T-helper 17 cell (primary cell): ENCODE measurements at places on chromosomes 11 and 22. TPM values are rescaled to one million over a fixed set of nuclear protein-coding genes. Genes with fewer than 3 reads are reported as not detected.
A peak's percentile ranks its signal among the peaks of the same experiment; 100 is the strongest.

DNA sequence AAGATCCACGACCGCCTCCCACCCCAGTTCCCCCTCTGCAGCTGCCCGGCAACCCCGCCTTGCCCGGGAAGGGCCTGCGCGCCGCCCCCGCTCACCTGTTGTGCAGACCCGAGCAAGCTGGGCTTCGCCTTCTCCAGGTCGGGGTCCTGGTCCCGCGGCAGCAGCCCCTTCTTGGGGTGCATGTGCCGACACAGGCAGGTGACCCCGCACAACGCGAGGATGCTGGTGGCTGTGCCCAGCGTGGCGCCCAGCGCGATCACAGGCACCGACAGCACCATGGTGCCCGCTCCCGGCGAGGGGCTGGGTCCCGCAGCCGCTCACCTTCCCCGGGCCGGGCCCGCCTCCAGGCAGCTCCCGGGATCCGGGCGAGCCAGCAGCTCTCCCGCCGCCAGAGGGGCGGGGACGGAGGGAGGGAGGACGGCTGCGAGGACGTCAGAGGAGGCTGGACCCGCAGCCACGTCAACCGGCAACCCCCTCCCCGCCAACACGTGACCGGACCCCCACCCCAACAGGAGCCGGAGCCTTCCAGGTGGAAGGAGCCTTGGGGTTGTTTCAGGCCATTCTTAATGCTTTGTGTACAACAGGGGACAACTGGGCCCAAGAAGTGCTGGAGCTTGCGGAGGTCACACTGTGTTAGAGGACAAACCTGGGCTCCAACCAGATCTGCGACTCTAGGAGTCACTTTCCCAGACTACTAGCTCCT lies at the start of gene SYT13:
Gene SYT13 (minus strand): TSS at position 412 of the 703 bp plus-strand sequence. CDS start 134 bp downstream, at position 278.
- no peak for DNase-seq
- H3K27me3 ChIP-seq, result peaks cover 83% of the 10 kb centered on the region
- H3K4me3 ChIP-seq, result peak within 1 kb of the TSS; percentile 19
- H3K4me1 ChIP-seq, result peaks cover 7% of the 10 kb centered on the region
- H3K27ac ChIP-seq, result no peak within 1 kb of the TSS

GRCh38 chr11:59271811-59272327 lies 59.1 kb upstream of the MPEG1 start:
- H3K36me3 ChIP-seq, result no peaks in the 10 kb centered on the region
- H3K4me1 ChIP-seq, result peaks cover 26% of the 10 kb centered on the region
- no peak for DNase-seq
- no peak overlapping the region for H3K4me3 ChIP-seq
- no peaks in the 10 kb centered on the region for H3K27me3 ChIP-seq

GRCh38 chr11:61425367-61426131 lies 4.2 kb downstream of the CPSF7 start:
- peak overlapping the region; percentile 57 for H3K27ac ChIP-seq
- H3K36me3 ChIP-seq, result peaks cover 3% of the 10 kb centered on the region
- DNase-seq, result no peak
- H3K27me3 ChIP-seq, result no peaks in the 10 kb centered on the region
- H3K4me1 ChIP-seq, result peaks cover 27% of the 10 kb centered on the region

- DNase-seq, result no peak
- no peak overlapping the region for H3K4me3 ChIP-seq
- H3K27ac ChIP-seq, result no peak overlapping the region
- peaks cover 11% of the 10 kb centered on the region for H3K36me3 ChIP-seq
Observed at GRCh38 chr11:43399983-43400630, 41.4 kb downstream of the TTC17 start.

DNA sequence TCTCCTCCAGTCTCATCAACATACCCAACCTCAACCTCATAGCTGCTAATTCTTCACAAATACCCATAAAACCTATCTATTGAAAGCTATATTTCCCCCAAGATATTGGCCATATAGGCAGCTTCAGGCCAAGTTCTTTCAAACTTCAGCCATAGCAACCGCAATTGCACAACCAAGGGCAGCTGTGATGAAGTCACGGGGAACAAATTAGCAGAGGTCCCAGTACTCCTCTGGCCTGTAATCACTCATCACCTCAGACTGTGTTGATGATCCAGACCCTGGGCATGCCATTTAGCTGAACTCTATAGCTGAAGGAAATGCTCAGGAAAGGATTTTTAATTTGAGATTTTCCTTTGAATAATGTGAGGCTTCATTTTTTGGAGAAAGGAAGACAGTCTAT lies 84.1 kb downstream of the SLC1A2 start:
- H3K27me3 ChIP-seq, result no peaks in the 10 kb centered on the region
- no peak overlapping the region for H3K4me3 ChIP-seq
- H3K36me3 ChIP-seq, result peaks cover 2% of the 10 kb centered on the region
- peaks cover 13% of the 10 kb centered on the region for H3K4me1 ChIP-seq
- DNase-seq, result no peak

The ADM2 gene
- 2.4 TPM for total RNA-seq

The TRMT2A gene
- 85.5 TPM for total RNA-seq

The DNAJB7 gene
- not detected for total RNA-seq
